ENCODE measurements at places on chromosomes 1 and 21. TPM values are rescaled to one million over a fixed set of nuclear protein-coding genes. Genes with fewer than 3 reads are reported as not detected.

FMO4 gene
- polyA plus RNA-seq: 19.8 TPM

PPFIA4 gene
- polyA plus RNA-seq: 15.3 TPM

TNFRSF14 gene
- 26.3 TPM for polyA plus RNA-seq

TXLNA gene
- polyA plus RNA-seq: 45.2 TPM

S100A7A gene
- not detected for polyA plus RNA-seq

C1QC gene
- polyA plus RNA-seq: 14.5 TPM

SDF4 gene
- 134 TPM for polyA plus RNA-seq

OR2W3 gene
- polyA plus RNA-seq: 1.3 TPM
